Activated naive CD4-positive, alpha-beta T cell (primary cell): ENCODE measurements at places on chromosomes 2 and 18.

GRCh38 chr2:1750270-1750932, 6.1 kb upstream of the PXDN start:
- no peak for DNase-seq

- no peak for DNase-seq
Measured at GRCh38 chr18:2171840-2172625, 399.3 kb downstream of the METTL4 start.

- no peak for DNase-seq
Measured at GRCh38 chr2:172698041-172698863, 37.4 kb upstream of the RAPGEF4 start.

GRCh38 chr2:22867973-22868372, 517.0 kb upstream of the KLHL29 start:
- no peak for DNase-seq
